ENCODE measurements at places on chromosomes 3 and 15.

DNA sequence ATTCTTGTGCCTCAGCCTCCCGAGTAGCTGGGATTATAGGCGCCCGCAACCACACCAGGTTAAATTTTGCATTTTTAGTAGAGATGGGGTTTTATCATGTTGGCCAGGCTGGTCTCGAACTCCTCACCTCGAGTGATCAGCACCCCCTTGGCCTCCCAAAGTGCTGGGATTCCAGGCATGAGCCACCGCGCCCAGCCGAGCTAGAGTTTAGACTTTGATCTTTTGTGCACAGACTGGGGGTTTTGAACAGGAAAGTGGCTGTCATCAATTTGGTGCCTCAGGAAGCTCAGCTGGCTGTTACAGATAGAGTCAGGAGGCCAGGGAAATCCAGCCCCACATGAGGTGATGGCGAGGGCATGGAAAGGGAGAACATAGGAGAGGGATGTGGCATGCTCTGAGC, 19.3 kb upstream of the IREB2 start:
- DNase-seq, result no peak

DNA sequence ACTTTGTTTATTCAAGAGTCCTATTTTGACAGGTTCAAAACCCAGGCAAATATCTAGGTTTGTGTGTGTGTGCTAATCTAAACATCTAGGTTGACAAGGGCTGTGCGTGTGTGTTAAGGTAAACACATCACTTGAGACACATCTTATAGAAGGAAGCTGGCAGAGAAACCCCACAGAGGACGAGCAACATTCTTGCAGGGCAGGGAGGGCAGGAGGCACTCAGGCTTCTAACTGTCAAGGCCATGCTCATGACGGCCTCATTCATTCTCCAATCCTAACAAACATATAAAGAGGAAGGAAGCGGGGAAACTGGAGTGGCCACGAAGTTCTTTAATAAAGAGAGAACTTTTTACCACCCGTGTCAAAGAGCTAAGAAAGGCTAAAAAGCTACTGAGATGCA, 43.4 kb downstream of the SLCO2A1 start:
- no peak for DNase-seq

GRCh38 chr15:56244811-56245576, 1.3 kb upstream of the RFX7 start:
- peak; percentile 12 for DNase-seq

- peak; percentile 39 for DNase-seq
Observed at GRCh38 chr3:122092460-122093165, 37.5 kb downstream of the CD86 start.

- DNase-seq, result no peak
Observed at GRCh38 chr15:65376767-65377104, 1.1 kb downstream of the IGDCC3 start.

DNA sequence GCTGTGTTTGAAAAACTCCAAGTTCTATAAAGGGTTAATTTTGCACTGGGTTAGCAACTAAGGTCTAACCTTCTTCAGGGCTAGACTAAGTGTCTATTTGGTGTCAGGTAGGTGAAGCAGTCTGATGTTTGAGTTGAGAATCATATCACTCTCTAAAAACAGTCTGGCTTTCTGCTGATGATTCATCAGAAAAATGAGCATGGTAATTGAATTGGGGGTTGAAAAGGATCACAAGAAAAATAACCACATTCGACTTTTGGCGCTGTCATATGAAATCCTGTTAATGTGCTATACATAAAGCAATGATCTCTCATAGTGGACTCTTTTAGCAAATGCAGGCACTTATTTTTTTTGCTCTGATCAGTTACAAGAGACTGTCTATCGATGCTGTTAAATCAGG, 242.2 kb upstream of the AZI2 start:
- no peak for DNase-seq

GRCh38 chr3:71258526-71258925, 325.0 kb downstream of the FOXP1 start:
- no peak for DNase-seq

DNA sequence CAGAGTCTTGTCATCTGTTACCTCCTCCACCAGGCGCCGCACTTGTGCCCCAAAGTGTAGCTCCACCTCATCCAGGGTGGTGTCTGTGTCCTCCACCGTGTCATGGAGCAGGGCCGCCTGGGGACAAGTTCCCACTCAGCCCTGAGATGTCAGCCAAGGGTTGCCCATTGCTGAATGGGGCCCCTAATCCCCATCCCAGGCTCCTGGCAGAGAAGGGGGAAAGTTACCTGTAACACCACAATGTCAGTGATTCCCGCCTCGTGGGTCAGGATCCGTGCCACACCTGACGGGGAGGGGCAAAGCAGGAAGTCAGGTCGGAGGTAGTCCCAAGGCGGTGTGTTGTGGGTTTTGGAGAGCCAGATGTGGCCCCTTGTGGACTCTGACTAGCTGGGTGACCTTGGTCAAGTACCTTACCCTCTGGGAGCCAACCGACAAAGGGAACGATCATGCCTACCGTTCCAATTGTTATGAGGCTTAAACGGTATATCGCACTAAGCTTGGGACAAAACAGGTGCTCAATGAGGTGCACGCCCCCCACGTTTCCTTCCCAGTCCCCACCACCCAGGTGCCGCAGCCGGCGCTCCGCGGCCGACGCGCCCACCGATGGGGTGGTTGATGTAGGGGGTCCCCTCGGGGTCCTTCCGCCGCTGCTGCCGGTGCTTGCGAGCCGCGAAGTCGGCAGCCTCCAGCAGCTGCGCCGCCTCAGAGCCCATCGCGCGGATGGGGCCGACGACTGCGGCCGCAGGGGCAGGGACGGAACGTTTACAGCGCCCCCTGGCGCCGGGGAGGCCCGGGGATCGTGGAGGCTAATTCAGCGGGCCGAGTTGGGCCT, at the start of gene HDDC3:
HDDC3 (minus strand) TSS at position 722 of the 832 bp plus-strand sequence; CDS start at position 713, 9 bp downstream.
- peak; percentile 87 for DNase-seq

- no peak for DNase-seq
Observed at GRCh38 chr3:143605233-143605950, 242.9 kb downstream of the SLC9A9 start.

- no peak for DNase-seq
Observed at GRCh38 chr3:52210550-52211046, 12.6 kb downstream of the ALAS1 start.

DNA sequence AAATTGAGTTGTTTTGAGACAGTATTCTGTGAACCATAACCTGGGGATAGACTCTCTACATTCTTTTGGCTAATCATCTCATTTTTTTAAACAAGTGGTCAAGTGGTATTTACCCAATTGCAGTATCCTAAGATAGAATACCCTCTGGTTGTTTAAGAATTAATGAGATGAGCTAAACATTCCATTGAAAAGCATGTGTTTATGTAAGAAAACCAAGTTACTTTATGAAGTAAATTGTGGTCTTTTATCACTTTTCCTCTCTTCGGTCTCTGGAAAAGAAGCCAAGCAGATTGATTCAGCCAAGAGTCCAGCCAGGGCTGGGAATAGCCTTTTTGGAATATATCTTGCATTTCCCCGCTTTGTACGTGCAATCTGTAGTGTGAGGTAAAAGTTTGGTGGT, 185.7 kb upstream of the TOPAZ1 start:
- no peak for DNase-seq

DNA sequence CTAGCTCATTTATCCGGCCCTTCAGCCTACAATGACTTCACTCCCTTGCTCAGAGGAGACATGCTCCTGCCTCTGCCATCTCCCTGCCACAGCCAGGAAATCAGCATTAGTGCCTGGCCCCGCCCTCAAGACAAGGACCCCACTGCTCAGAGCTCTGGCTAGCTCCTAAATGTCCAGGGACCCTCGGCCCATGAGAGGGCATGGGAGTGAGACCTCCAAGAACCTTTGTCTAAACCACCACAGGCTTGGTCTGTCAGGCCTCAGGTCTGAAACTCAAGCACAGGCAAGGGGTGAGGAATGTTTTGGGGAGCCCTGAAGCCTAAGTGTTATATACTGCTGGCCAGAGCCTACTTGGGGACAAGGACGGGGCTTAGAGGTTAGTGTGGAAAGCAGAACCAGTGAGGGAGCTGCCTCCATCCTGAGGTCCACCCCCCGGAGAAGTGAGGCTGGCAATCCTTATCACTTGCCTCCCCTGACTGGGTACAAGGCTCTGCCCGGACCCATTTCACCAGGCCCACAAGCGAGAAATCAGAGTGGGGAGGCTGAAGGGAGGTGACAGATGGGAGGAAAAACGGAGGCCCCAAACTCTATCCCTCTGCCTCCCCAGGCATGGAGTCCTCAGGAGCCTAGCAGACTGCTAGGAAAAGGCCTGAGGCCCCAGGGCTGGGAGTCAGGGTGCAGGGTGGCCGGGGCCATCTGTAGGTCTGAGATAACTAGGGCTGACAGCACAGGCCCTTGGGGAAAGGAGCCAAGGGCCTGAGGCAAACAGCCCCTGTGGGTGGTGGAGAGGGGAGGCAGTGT, 18.8 kb downstream of the SHF start:
- no peak for DNase-seq

GRCh38 chr15:43127752-43128151, 5.6 kb upstream of the TMEM62 start:
- DNase-seq, result no peak

GRCh38 chr3:192054881-192055280, 593.9 kb downstream of the PYDC2 start:
- no peak for DNase-seq

- DNase-seq, result no peak
Observed at GRCh38 chr3:106329521-106329920, 460.7 kb upstream of the CBLB start.

DNA sequence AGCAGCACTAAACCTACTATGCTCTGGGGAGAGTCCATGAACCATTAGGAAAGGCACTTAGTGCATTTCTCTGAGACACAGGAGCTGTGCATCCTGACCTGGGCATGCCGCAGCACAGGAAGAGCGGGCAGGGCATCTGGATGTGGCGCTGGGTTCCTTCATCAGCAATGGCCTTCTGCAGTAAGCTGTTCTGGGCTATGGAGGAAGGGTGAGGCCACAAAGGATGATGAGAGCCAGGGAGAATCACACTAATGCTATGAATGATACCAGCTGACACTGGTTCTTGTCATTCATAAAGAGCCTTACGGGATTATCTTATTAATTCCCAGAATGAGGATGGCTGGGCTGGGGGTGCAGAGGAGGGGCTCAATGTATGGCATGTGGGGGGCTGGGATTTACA, 12.7 kb upstream of the SCN10A start:
- DNase-seq, result no peak

GRCh38 chr3:141331377-141332318, 36.7 kb upstream of the ZBTB38 start:
- no peak for DNase-seq

GRCh38 chr15:52803467-52804306, 13.6 kb upstream of the ONECUT1 start:
- DNase-seq, result no peak
